Foreskin fibroblast (primary cell): ENCODE measurements at places on chromosomes 2 and 18.

- DNase-seq = no peak
These were observed 18.3 kb upstream of the TAF4B start for GRCh38 chr18:26207937-26208336.

GRCh38 chr2:128442891-128443302 lies 124.2 kb upstream of the HS6ST1 start:
- DNase-seq = no peak

- peak; percentile 62 for DNase-seq
These were observed 218.2 kb downstream of the SH3BP4 start for GRCh38 chr2:235170016-235170415.

- DNase-seq = no peak
These were observed 44.0 kb upstream of the DSG1 start for GRCh38 chr18:31273812-31274527.

DNA sequence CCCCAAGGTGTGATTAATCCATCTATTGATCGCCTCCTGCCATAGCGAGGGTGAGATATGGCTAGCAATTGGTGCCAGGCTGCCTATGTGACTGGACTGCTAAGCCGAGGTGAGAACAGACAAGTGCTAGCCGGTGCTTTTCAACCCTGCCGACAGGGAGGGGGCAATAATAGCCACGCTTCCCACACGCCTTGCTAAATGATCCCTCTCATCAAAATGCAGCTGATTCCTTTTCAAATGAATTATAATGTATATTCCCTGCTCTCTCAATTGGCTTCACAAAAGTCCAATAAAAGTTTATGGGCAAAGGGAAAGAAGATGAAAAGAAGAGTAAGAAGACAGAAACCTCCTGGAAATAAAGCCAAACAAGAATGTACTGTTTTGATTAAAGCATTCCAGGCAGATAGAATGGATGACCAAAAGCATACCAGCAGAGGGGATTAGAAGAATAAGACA lies 235.6 kb downstream of the ICOS start:
- DNase-seq = no peak

DNA sequence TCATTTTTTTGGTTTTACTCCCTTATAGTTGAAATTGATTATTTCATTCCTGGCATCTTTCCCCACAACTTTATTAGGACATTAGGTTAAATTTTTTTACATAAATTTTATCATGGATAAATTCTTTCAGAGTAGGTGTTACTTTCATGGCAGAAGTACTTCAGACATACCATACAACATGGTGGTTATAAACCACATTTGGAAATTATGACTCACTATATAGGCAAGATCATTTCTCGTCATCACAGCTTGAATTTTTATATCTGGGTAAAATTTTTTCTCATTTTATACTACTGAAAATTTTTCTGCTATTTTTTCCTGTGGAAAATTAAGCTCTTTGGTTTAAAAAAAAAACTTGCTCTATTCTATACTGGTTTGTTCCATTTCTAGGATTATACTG lies 111.9 kb upstream of the COL5A2 start:
- DNase-seq = no peak

DNA sequence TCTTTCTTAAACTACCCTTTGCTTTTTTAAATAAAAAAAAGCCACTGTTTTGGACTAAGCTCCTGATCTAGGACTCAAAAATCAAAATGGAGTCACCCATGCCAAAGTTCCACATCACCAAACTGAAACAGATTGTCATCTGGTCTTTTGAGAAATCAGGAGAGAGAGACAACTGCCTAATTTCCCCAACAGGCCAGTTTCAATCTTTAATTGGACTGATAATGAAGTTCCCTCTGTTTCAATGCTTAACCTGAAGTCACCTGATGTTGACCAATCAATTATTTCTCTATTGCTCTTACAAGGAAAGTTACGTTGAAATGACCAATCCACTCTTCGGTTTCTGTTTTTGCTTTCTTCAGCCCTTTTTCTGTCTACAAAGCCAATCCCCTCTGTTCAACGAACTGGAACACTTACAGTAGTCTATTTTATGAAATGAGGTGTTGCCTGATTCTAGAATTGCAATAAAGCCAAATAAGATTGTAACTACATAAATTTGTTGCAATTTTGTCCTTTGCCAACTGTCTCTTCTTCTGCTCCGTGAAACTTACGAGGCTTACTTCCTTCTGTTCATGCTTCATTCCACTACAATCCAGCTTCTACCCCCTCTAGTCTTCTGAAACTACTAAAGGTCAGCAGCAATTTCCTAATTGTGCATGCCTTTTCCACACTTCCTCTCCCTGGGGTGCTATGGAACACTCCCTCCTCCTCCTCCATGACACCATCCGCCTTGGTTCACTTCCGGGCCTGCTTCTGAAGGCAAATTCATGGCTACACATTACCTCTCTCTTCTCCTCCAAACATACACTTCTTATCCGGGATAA lies 95.2 kb upstream of the CD302 start:
- DNase-seq = no peak

DNA sequence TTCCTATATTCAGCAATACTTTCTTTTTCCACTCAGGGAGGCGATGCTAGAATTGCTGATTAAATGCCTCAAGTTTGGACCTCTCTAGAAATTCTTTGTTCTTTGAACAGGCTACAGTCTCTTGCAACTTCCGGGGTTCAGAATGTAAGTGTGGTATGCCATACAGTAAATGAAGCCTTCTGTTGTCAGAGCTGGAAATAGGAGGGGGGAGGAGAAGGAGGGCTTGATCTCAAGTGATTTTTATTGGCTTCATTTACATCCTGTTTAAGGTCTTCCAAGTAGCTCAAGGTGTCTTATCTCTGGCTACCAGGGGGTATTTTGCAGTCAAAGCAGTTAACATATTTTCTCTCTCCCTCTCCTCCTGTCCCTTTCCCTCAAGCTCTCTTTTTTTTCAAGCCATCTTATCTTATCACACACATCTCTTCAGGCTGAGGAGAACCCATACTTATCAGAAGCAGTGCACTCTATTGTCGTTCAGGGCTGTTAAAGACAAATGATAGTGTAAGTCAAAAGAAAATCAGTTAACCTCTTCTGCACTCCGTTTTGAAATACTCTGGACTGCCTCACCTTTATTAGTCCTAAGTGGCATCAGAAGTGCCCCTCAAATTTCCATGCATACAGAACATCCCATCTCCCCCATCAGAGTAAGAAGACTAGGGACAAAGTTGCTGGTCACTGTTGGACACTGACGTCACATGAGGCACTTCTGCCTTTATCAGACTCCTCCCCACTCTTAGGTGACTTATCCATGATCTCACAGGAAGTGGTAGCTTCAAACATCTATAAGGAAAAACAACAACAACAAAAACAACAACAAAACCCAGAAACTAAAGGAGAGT lies 112.2 kb downstream of the ZNF521 start:
- no peak for DNase-seq

DNA sequence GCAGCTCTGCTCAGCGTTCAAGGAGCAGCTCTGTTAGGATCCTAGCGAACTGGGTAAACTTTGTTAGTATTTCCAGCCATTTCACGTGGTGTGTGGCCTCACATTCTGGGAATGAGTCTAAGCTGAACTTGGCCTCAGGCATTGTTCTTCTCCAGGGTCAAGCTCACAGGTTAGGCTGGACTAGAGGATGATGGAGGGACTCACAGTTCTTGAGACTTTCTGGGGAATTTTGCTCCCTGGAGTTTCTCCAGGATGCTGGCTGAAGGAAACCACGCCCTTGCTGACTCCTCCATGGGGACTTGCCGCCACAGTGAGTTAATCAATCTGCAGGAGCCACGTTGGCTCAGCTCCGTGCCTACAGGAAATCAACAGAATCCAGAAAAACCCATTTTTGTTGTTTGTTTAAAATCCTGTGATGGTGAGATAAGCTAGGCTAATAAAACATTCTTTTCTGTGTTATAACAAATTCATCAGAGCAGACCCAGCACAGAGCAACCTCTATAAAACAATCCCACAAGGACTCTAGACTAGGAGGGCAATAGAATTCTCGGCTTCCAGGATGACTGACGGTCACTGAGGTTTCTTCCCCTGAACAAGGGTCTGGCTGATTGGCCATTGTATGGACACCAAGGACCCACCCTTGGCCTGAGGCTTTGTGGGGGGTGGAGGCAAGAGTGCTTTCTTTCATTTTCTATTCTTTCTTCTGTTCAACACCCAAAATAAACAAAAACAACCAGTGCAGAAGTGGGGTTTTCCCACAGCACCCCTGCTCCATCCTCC lies 12.6 kb downstream of the CNDP1 start:
- peak; percentile 80 for DNase-seq

- peak; percentile 89 for DNase-seq
These were observed 15.9 kb upstream of the SEC11C start for GRCh38 chr18:59123588-59124369.

DNA sequence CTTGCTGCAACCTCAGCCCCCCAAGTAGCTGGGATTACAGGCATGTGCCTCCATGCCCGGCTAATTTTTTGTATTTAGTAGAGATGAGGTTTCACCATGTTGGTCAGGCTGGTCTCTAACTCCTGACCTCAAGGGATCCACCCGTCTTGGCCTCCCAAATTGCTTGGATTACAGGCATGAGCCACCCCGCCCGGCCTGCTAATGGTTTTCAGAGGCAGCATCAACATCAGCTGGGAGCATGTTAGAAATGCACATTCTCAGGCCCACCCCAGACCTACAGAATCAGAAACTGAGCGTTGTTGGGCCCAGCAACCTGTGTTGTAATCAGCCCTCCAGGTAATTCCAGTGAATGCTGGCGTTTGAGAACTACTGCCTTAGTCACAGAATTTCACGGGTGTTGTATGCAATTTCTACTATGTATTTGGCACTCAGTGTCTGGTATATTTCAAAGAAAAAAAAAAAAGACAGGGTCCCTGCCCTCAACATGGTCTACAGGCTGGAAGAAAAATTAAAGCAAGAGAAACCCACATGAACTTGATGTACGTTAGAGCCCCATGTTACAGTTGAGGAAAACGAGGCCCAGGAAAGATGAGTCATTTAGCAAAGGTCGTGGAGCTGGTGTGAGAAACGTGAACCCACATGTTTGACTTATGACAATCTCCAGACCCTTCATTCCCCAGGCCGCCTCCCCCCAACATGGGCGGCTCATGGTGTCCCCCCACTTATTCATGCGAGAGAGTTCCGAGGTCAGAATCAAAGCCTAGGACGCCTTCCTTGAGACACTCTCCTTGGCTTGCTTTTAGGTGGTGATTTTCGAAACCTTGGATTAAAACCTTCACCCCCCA lies 35.3 kb downstream of the SH3BP4 start:
- DNase-seq = no peak

DNA sequence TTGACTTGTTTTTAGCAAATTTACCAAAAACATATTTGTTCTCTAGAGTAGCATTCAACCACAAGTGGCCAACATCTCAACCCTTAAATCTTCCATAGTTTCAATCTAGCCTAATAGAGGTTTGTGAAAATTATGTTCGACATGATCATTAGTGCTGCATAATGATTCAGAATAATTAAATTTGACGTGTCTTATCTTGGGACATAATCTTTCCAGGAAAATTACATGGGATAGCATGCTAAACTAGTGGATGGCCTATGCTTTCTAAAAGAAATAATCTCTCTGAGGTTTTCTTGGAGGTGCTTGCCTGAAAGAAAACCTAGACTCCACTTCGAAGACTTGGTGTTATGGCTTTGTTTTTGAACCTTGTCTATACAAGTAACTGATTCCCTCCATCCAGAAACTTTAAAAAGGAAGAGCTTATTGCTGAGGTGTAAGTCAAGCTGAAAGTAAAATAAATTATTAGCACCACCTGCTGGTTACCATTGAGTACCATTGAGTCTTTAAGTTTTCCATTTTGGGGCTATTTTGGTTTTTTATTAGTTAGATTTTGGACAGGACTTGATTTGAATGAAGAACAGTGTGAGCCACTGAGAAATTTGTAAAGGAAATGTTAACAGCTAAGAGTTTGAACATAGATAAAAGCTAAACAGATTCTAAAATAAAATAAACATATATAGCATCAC lies 32.7 kb downstream of the COX7A2L start:
- peak; percentile 62 for DNase-seq

DNA sequence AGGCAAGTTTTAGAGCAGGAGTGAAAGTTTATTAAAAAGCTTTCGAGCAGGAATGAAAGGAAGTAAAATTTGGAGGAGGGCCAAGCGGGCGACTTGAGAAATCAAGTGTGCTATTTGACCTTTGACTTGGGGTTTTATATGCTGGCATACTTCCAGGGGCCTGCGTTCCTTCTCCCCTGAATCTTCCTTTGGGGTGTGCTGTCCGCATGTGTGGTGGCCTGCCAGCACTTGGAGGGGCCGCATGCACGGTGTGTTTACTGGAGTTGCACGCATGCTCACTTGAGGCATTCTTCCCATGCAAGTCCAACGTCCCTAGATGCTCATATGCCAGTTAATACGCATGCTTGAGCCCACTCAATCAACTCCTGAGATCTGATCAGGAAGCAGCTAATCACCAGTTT lies 78.3 kb upstream of the MAP4K4 start:
- DNase-seq = peak; percentile 41

- peak; percentile 43 for DNase-seq
These were observed 77.8 kb upstream of the TACR1 start for GRCh38 chr2:75277111-75277510.

DNA sequence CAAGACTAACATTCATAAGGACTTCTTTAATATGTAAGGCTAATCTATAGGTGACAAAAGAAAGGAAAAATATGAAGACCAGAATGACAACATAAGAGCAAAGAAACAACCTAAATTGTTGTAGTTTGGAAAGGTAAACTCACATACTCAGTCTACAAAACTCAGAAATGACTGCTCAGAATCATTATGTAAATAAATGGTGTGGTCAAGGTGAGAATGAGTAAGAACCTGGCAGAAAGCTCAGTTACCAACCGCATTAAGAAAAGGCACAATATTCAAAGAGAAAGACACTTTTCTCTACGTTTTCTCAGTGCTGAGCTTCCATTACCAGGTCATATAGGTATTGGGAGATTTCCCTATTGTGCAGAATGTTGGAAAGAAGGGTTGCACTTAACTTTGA lies 15.8 kb downstream of the ATF2 start:
- DNase-seq = no peak

DNA sequence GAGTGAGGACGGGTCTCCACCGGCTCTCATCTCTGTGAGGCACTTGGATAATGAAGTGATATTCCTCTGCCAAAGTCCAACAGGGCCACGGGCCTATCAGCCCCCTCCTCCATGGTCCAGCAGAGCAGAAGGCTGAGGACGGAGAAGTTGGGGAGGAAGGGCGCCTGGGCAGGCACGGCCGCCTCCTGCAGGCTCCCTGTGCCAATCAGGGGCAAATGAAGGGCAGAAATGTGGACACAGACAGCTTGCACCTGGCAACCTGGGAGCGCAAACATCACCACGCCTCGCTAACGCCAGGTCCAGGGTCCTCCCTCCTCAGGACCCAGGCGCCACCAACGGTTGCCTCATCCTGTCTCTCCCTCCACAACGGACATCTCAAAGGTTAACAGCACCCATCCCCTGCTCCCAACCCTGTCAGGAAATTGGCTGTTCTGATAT lies 24.3 kb downstream of the SMAD7 start:
- DNase-seq = no peak
